Adrenal gland (tissue), 19 donors: ENCODE measurements at places on chromosomes 6 and 20. TPM values are rescaled to one million over a fixed set of nuclear protein-coding genes. Genes with fewer than 3 reads are reported as not detected.

- H3K27me3 ChIP-seq: no peaks in the 10 kb centered on the region
- no peak overlapping the region for H3K27ac ChIP-seq
- H3K4me1 ChIP-seq: peaks cover 4% of the 10 kb centered on the region
- H3K36me3 ChIP-seq: no peaks in the 10 kb centered on the region
- H3K4me3 ChIP-seq: no peak overlapping the region
- DNase-seq: no peak
Observed at GRCh38 chr20:41063442-41063841, 34.8 kb downstream of the TOP1 start.

DNA sequence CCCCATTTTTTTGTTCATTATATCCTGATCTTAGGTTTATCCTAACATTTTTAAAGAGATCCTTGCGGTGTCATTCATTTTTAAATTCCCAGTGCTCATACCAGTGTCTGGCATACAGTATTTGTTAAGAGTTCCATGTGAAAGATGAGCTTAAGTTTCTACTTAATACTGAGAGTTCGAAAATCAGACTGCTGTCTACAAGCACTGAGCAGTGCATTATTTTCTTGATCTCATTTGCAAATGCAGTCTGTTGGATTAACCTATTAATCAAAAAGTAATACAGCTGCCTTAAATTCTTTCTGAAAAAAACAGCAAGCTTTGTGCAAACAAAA is 663 bp downstream of the COQ3 start:
- H3K4me1 ChIP-seq: no peaks in the 10 kb centered on the region
- H3K27ac ChIP-seq: peak overlapping the region; percentile 83

GRCh38 chr6:97668716-97669115 is 385.7 kb upstream of the MMS22L start:
- no peaks in the 10 kb centered on the region for H3K27me3 ChIP-seq
- H3K36me3 ChIP-seq: no peaks in the 10 kb centered on the region
- H3K27ac ChIP-seq: no peak overlapping the region
- no peak for DNase-seq
- H3K4me1 ChIP-seq: no peaks in the 10 kb centered on the region
- H3K4me3 ChIP-seq: no peak overlapping the region

DNA sequence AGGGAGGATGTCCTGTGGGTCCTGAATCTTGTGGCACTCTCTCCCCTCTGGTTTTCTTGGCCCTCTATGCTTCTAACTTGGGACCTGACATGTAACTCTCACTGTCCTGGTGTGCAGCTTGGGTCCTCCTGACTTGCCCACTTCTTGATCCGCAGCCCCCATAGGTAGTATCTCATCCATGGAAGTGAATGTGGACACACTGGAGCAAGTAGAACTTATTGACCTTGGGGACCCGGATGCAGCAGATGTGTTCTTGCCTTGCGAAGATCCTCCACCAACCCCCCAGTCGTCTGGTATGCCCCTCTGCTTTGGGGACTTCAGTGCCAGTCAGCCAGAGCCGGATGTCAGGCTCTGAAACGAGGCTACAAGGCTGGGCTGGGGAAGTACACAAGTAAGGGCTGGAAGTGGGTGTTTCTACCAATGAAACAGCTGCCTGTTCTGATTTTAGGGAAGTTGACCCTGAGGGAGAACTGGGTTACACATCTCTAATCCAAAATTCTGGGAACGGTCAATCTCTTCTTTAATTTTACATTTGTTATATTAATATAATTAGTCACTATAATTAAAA is 641 bp downstream of the DBNDD2 start:
- H3K36me3 ChIP-seq: peaks cover 12% of the 10 kb centered on the region
- no peak overlapping the region for H3K27ac ChIP-seq
- peaks cover 6% of the 10 kb centered on the region for H3K4me1 ChIP-seq
- no peak overlapping the region for H3K4me3 ChIP-seq
- DNase-seq: no peak

DNA sequence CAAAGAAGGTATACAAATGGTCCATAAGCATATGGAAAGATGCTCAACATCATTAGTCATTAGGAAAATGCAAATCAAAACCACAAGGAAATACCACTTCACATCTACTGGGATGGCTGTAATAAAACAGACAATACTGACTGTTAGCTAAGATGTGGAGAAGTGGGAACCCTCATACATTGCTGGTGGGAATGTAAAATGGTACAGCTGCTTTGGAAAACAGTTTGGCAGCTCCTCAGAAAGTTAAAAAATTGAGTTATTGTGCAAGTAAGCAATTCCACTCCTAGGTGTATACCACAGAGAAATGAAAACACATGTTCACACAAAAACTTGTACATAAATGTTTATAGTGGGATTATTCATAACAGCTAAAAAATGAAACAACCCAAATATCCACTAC is 173.0 kb upstream of the JAG1 start:
- no peaks in the 10 kb centered on the region for H3K27me3 ChIP-seq
- H3K27ac ChIP-seq: no peak overlapping the region
- H3K4me1 ChIP-seq: no peaks in the 10 kb centered on the region
- no peak overlapping the region for H3K4me3 ChIP-seq
- no peaks in the 10 kb centered on the region for H3K36me3 ChIP-seq

- H3K27me3 ChIP-seq: no peaks in the 10 kb centered on the region
- peaks cover 71% of the 10 kb centered on the region for H3K4me1 ChIP-seq
Observed at GRCh38 chr6:136701045-136701444, 91.2 kb downstream of the MAP3K5 start.

GRCh38 chr20:63024573-63025392 is 18.0 kb upstream of the BHLHE23 start:
- no peak overlapping the region for H3K4me3 ChIP-seq
- no peak for DNase-seq
- no peak overlapping the region for H3K27ac ChIP-seq

Gene FAXC
- 2.1 TPM for total RNA-seq

Gene TBX18
- 2.3 TPM for total RNA-seq

Gene SCUBE3
- total RNA-seq: 5.3 TPM

Gene SPEF1
- 0.26 TPM for total RNA-seq

Gene POLR1H
- 27.2 TPM for total RNA-seq

Gene HCK
- total RNA-seq: 3.7 TPM
